ENCODE measurements at places on chromosomes 7 and 10. TPM values are rescaled to one million over a fixed set of nuclear protein-coding genes. Genes with fewer than 3 reads are reported as not detected.

DNA sequence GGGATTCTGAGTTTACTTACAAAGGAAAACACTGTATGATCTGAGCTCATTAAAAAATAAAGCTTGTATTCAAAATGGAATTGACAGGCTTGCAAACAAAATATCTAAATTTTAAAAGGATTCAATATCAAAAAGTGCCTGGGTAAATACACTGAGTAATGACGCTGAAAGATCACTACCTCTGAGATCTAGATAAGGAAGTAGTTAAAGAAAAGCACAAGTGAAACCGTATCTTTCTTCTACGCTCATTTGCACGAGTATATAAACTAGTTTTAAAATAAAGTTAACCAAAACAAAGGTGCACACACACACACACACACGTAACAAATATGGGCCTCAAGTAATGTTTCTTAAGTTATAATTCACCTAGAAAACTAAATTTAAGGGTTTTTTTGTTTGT, 93.4 kb downstream of the SNX13 start:
- H3K4me1 ChIP-seq = peaks cover 23% of the 10 kb centered on the region
- no peak overlapping the region for H3K4me3 ChIP-seq
- no peak overlapping the region for H3K27ac ChIP-seq
- no peak for DNase-seq
- H3K36me3 ChIP-seq = peaks cover 48% of the 10 kb centered on the region
- H3K27me3 ChIP-seq = no peaks in the 10 kb centered on the region

DNA sequence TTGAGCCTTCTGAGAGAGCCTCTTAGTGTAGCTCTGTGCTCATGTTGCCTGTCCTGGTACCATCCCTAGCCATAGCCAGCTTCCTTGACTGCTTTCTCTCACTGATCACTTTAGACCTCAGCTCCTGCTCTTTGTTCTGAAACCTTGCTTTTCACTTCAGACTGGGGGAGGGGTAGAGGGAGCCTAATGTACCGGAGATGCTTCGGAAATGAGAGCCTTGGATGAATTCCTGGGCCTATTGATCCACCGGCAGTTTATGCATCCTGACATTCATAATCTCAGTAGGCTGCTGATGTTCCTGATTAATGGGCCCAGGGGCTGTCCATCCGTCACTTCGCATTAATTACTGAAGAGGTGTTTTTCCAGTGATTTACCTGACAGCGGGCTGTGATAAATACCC, 38.8 kb downstream of the R3HCC1L start:
- peaks cover 8% of the 10 kb centered on the region for H3K4me1 ChIP-seq
- H3K27ac ChIP-seq = peak overlapping the region; percentile 92
- H3K36me3 ChIP-seq = peaks cover 22% of the 10 kb centered on the region
- H3K27me3 ChIP-seq = no peaks in the 10 kb centered on the region

ENTPD1 gene
- total RNA-seq = 0.37 TPM

- no peaks in the 10 kb centered on the region for H3K27me3 ChIP-seq
- peaks cover 4% of the 10 kb centered on the region for H3K4me1 ChIP-seq
- DNase-seq = no peak
- no peak overlapping the region for H3K4me3 ChIP-seq
- peaks cover 4% of the 10 kb centered on the region for H3K36me3 ChIP-seq
Observed at GRCh38 chr10:16765509-16766375, 51.5 kb downstream of the RSU1 start.

DNA sequence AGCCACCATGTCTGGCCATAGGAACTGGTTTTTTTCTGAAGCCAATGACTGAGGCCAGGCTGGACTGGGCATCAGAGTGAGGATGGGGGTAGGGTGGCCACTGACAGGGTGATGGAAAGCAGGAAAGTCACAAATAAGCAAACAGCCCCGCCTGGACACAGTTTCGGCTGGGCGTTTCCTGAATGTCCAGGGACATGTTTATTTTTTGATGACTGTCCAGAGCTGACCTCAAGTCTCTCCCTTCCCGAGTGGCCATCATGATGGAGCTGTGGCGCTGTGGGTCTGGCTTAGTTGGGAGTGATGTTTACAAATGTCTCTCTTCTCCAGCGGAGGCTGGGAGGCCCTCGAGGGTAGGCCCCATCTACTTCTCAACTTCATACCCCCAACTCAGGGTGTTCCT, 37.1 kb upstream of the COMTD1 start:
- H3K4me1 ChIP-seq = peaks cover 13% of the 10 kb centered on the region
- no peaks in the 10 kb centered on the region for H3K36me3 ChIP-seq
- no peak overlapping the region for H3K4me3 ChIP-seq

RHOBTB1 gene
- total RNA-seq = 15.8 TPM

- H3K4me3 ChIP-seq = no peak overlapping the region
- no peak overlapping the region for H3K27ac ChIP-seq
- H3K36me3 ChIP-seq = no peaks in the 10 kb centered on the region
- no peak for DNase-seq
- H3K4me1 ChIP-seq = peaks cover 8% of the 10 kb centered on the region
- no peaks in the 10 kb centered on the region for H3K27me3 ChIP-seq
Observed at GRCh38 chr7:8938044-8938805, 504.8 kb downstream of the NXPH1 start.

DNA sequence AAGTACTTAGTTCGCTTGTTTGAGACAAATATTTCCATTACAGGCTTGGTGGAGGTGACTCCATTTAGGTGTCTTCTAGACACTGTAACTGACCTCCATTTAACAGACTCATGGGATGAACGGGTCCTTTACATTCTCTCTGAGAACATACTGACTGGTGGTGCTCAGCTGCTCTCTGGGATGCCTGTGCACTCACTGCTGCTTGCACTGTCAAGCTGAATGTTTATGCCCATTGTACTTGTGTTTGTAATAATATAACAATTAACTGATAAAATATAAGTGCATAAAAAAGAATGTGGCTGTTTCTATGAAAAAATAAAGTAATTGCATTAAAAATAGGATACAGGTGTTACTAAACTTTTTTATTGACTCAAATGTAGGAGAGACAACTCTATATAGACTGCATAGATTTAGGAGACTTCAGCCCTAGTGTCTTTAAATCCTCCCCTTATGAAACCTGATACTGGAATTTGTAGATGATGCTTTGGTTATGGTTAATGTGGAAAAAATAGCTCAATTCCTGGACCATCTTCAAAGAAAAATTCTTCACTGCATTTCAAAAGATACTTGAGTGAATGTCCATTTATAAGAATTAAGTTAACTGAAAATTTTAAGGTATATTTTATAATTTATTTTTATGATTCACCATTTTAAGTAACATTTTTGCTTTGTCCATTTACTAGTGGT, 85.4 kb downstream of the CDK14 start:
- H3K4me3 ChIP-seq = no peak overlapping the region
- DNase-seq = no peak
- H3K27me3 ChIP-seq = no peaks in the 10 kb centered on the region
- peaks cover 30% of the 10 kb centered on the region for H3K4me1 ChIP-seq

DNA sequence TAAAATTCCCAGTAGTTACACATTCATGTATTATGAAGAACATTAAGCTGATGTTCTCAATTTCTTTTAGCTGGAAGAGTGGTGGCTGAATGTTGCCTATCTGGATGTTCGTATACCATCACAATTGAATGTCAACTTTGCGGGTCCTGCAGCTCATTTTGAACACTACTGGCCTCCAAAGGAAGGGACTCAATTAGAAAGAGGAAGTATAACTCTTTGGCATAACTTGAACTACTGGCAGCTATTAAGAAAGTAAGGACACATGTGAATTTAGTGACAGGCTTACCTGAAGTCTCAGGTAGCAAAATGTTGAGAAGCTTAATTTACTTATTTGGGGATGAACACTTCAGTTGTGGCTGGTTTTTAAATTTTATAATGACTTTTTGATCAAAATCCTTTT, 15.9 kb downstream of the CROT start:
- H3K27ac ChIP-seq = no peak overlapping the region
- no peak overlapping the region for H3K4me3 ChIP-seq
- no peaks in the 10 kb centered on the region for H3K27me3 ChIP-seq

- no peaks in the 10 kb centered on the region for H3K27me3 ChIP-seq
- H3K4me1 ChIP-seq = peaks cover 3% of the 10 kb centered on the region
- H3K4me3 ChIP-seq = no peak overlapping the region
- H3K27ac ChIP-seq = no peak overlapping the region
- H3K36me3 ChIP-seq = no peaks in the 10 kb centered on the region
Observed at GRCh38 chr10:32190890-32191491, 134.8 kb upstream of the KIF5B start.

VIPR2 gene
- total RNA-seq = 0.09 TPM

GIMAP2 gene
- not detected for total RNA-seq

DNA sequence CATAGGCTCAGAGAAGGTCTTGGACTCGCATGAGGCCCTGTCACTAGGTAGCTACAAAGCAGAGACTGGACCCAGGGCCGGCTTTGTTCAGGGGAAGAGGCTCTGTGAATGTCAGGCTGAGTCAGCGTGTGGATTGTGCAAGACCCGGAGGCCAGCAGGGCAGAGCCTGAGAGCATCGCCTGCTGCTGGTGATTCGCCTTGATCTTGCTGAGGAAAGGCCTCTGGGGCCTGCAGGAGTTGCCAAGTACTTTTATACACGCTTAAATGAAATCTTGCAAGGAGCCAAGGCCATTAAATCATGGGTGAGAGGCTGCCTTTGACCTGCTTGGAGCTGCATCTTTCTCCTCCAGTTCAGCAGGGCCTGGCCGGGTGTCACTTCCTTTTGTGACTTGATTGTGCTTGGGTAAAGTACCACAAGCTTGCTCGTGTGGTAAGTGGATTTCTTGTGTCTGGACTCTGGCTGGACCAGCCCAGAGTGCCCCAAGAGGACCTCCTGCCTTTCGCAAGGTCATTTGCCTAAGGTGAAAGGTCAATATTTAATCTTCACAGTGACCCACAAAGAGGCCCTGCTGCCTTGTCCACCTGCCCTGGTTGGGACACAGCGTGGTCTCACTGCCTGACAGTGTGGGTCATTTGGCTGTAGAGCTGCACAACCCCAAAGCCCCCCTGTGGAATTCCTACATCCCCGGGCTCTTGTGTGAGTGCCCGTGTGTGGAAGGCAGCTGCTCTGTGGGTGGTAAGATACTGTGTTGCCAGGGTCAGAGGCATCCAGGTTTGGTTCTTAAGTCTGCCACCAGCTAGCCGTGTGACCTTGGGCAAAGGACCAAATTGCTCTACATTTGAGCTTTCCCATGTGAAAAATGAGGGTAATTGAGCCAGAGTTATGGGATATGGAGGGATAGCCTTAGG, 38.6 kb upstream of the SH2D4B start:
- H3K27me3 ChIP-seq = no peaks in the 10 kb centered on the region
- H3K4me3 ChIP-seq = peak overlapping the region; percentile 8
- H3K4me1 ChIP-seq = peaks cover 80% of the 10 kb centered on the region

GRCh38 chr7:80499350-80499953, 12.4 kb downstream of the GNAT3 start:
- no peak overlapping the region for H3K4me3 ChIP-seq
- peaks cover 5% of the 10 kb centered on the region for H3K4me1 ChIP-seq
- DNase-seq = no peak

COL26A1 gene
- total RNA-seq = 39.2 TPM

MYL10 gene
- total RNA-seq = not detected

DNA sequence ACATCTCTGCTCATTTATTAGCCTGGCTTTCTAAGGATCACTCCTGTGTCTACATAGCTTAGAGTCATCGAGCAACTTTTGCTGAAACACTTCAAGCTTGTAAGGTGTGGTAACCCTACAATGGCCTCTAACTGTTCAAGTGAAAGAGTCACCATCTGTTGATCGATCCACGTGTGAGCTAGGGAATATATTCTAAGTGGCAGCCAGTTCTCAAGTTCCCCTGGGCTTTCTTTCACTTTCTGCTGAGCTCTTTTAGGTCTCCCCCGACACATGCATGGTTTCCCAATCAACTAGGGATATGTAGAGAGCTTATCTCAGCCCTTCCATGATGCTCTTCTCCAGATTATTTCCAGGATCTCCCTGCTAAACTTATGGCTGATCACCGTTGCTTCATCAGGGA, 15.5 kb downstream of the AOAH start:
- H3K4me1 ChIP-seq = no peaks in the 10 kb centered on the region
- peaks cover 2% of the 10 kb centered on the region for H3K27me3 ChIP-seq
- no peak overlapping the region for H3K27ac ChIP-seq
- DNase-seq = no peak
- H3K36me3 ChIP-seq = peaks cover 2% of the 10 kb centered on the region
- H3K4me3 ChIP-seq = no peak overlapping the region

OR2A14 gene
- not detected for total RNA-seq

- no peak overlapping the region for H3K27ac ChIP-seq
- no peak for DNase-seq
- H3K4me1 ChIP-seq = peaks cover 46% of the 10 kb centered on the region
Observed at GRCh38 chr10:33487014-33487776, 152.7 kb upstream of the NRP1 start.

FGL2 gene
- not detected for total RNA-seq

DNA sequence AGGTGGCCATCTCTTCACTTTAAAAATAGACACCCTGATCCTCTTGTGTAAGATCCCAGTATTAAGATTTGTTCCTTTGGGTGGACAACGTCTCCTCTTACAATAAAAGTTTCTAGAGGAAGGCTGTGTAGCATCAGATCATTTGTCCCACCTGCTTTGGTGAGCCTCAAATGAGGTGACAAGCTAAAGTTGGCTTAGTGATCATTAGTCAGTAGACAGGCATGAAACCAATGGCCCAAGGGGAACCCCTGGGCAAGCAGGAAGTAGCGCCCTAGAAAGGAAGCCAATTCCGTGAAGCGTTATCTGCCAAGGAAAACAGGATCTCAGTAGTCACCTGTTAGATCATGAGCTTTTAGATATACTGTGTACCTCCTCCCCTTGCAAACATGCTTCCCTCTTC, 66.8 kb downstream of the PCGF5 start:
- no peaks in the 10 kb centered on the region for H3K27me3 ChIP-seq
- H3K4me3 ChIP-seq = no peak overlapping the region
- peaks cover 4% of the 10 kb centered on the region for H3K4me1 ChIP-seq

DNA sequence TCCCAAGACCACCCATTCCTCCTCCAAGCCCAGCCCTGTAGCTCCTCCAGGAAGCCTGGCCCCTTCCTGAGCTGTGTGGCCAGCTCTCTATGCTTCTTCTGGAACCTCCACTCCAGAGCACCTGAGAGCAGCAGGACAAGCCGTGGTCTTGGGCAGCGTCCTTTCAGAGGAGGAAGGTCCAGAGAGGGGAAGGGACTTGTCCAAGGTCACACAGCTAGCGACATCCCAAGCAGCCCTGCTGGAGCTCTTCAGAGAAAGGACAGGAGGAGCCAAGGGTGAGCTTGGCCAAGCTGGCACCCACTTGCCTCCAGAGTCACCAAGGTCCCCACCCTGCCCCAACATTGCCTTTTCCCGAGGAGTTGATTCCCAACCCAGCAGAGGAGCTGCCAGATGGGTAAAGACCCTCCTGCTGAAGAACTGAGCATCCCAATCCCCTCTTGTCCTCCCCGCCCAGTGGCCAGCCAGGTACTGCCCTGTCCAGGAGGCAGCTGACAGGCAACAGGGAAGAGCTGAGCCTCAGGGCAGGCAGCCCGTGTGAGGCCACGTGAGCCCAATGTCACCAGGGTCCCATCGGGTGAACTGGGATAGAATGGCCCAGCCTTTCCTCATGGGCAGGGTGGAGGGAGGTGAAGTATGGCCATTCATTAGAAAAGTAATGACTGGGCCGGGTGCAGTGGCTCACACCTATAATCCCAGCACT, 46.2 kb downstream of the UNC5B start:
- H3K27ac ChIP-seq = no peak overlapping the region
- H3K4me3 ChIP-seq = no peak overlapping the region
- H3K27me3 ChIP-seq = peaks cover 6% of the 10 kb centered on the region
- no peak for DNase-seq

All from neural crest cell (in vitro differentiated cells).